Purkinje cell (primary cell): ENCODE measurements at places on chromosomes 13 and 19. TPM values are rescaled to one million over a fixed set of nuclear protein-coding genes. Genes with fewer than 3 reads are reported as not detected.

The OLFM2 gene
- 0.45 and 2.6 TPM in 2 replicates for polyA plus RNA-seq

The MISP gene
- polyA plus RNA-seq = not detected in 2 replicates

The GDF15 gene
- polyA plus RNA-seq = not detected in 2 replicates

The HIPK4 gene
- polyA plus RNA-seq = 1.0 TPM in 1 of 2 replicates, not detected in the other

The FGF22 gene
- polyA plus RNA-seq = 0.26 TPM in 1 of 2 replicates, not detected in the other

The POLRMT gene
- 29.3 and 57.2 TPM in 2 replicates for polyA plus RNA-seq

The ZNF610 gene
- polyA plus RNA-seq = 11.7 and 17.8 TPM in 2 replicates
